Keratinocyte (primary cell): ENCODE measurements at places on chromosomes 2 and 18. TPM values are rescaled to one million over a fixed set of nuclear protein-coding genes. Genes with fewer than 3 reads are reported as not detected.

- no peak overlapping the region for H3K4me3 ChIP-seq
- no peak overlapping the region for H3K27ac ChIP-seq
Observed at GRCh38 chr2:21667638-21668037, 543.9 kb downstream of the TDRD15 start.

DNA sequence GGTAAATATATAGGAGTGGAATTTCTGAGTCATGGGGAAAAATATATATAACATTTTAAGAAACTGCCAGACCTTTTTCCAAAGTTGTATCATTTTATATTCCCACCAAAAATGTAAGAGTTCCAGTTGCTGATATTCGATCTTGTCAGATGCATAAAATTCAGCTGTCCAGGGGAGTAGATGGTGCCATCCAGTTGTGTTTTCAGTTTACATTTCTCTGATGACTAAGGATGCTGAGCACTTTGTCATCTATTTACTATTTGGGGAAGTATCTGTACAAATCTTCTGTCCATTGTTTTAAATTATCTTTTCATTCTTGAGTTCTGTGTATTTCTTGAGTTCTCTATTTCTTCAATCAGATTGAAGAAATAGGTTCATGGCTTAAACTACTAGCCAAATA, 126.1 kb downstream of the RTN4 start:
- DNase-seq: no peak
- H3K4me3 ChIP-seq: no peak overlapping the region
- H3K27me3 ChIP-seq: no peaks in the 10 kb centered on the region
- no peaks in the 10 kb centered on the region for H3K36me3 ChIP-seq
- peaks cover 11% of the 10 kb centered on the region for H3K4me1 ChIP-seq

DNA sequence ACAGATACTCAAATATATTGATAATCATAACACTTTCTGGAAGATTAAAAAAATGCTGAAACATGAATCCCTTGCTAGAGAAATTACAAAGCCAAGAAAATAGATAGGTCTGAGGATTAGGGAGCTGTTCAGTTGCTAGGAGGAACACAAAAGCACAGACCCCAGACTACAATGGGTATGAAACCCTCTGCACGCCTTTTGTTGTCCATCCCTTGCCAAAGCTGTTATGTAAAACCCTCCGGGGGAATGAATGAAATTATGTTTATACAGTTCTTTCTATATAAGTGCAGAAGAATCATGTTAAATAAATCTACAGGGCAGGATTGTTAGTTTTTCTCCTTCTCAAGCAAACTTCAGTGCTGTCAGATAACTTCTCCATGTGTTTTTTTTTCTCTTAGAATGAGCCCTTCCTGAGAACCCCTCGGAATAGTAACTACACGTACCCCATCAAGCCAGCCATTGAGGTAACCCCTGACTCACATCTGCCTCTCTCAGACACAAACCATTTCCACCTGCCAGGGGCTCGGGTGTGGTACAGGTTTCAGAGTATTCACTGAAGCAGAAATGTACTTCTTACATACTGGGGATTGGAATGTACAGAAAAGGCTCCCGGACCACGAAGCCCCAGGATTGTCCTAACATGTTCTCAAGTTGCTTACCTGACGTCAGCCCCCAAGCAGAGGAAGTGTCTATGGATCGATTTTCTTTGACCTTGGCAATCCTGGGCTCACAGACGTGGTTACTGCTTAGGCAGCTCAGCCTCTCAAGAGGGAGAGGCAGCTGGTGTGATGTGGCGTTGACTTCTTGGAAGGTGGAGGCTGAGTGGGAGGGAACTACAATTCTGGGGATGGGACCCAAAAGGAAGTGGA, 118.0 kb downstream of the PLB1 start:
- peak; percentile 94 for DNase-seq
- H3K36me3 ChIP-seq: no peaks in the 10 kb centered on the region

DNA sequence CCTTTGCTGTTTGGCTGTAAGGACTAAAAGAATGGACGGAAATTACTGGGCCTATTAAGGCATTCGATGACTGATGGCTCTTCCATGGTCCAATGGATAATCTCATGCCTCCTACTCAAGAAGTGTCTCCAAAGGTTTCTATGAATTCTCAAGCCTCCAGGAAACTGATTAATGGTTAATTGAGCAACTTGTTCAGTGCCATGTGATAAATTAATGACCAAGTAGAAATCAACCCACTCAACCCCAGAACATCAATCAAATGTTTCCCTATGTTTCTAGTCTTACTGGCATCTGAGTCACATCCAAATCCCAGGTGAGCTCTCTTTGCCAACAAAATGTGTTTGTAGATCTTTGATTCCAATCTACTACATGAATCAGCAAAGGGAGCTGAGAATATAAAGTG, 103.6 kb downstream of the NXPH2 start:
- peak; percentile 50 for DNase-seq
- no peaks in the 10 kb centered on the region for H3K4me1 ChIP-seq
- no peak overlapping the region for H3K4me3 ChIP-seq
- no peak overlapping the region for H3K27ac ChIP-seq
- no peaks in the 10 kb centered on the region for H3K27me3 ChIP-seq

- no peaks in the 10 kb centered on the region for H3K36me3 ChIP-seq
- no peak overlapping the region for H3K27ac ChIP-seq
- no peaks in the 10 kb centered on the region for H3K27me3 ChIP-seq
- no peaks in the 10 kb centered on the region for H3K4me1 ChIP-seq
- DNase-seq: no peak
Observed at GRCh38 chr2:189522435-189523151, 58.0 kb downstream of the SLC40A1 start.

GRCh38 chr2:230160112-230160660, 59.6 kb downstream of the SP110 start:
- no peaks in the 10 kb centered on the region for H3K27me3 ChIP-seq
- no peaks in the 10 kb centered on the region for H3K36me3 ChIP-seq
- H3K4me3 ChIP-seq: no peak overlapping the region

DNA sequence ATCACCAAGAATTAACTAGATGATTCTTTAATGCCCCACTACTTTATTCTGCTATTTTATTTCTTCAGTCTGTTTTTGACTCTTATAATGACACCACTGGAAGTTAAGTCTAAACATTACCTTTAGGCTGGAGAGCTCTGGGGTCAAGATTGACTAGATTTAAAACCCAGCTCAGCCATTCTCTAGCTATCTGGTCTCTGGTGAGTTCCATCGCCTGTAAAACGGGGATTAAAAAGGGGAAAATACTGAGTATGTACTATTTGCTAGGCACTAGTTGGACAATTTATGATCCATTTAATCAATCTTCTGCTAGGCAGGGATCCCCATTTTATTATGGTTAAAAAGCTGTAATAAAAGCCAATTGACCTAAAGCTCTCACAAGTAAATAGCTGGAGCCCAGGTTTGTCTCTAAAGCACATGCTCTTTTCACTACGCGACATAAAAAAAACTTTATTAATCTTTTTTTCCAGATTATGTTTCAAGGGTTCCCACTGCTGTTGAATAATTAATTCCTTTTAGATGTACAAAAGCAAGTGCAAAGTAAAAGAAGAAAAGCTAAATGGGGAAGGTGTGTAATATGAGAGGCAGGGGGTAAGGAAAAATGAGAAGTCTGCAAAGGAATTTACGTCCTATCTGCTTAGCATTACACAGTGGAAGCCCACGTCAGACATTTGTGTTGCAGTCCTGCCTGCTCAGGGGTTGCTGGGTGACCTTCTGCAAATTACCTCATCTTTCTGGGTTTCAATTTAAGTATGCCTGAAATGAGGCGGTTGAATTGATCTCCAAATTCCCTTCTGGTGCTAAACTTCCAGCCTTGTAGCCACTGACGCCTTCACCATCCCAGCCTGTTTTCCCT, 918 bp upstream of the NABP1 start:
- no peaks in the 10 kb centered on the region for H3K36me3 ChIP-seq
- peaks cover 14% of the 10 kb centered on the region for H3K4me1 ChIP-seq
- H3K27me3 ChIP-seq: no peaks in the 10 kb centered on the region
- H3K4me3 ChIP-seq: peak overlapping the region; percentile 76
- peak overlapping the region; percentile 96 for H3K27ac ChIP-seq

DNA sequence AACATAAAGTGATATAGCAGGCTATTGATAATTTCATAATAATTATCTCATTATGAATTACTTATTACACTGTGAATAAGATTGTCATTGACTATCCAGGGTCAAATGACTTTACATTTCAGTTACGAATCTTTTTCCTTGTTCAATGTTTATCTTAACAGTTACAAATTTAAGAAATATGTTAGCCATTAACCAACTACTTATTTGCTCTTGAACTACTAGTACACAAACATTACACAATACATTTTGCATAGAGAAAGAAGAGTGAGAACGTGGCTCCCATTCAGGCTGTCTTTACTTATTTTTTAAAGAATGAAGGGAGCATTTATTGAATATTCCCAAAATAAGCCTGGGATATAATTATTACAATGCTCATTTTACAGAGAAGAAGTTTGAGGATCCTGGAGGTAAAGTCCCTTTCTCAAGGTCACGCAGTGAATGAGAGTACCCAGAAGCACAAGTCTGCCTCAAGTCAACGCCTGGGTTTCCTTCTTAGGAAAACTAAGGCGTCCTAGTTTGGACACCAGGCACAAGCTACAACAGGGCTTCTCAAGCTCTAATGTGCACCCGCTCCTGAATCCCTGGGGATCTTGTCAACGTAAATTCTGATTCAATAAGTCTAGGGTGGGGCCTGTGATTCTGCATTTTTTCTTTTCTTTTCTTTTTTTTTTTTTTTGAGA, 164.2 kb downstream of the FIGN start:
- no peak for DNase-seq
- H3K4me1 ChIP-seq: no peaks in the 10 kb centered on the region
- no peaks in the 10 kb centered on the region for H3K27me3 ChIP-seq

GRCh38 chr2:192978395-192978794, 783.7 kb upstream of the TMEFF2 start:
- H3K4me1 ChIP-seq: no peaks in the 10 kb centered on the region
- no peaks in the 10 kb centered on the region for H3K36me3 ChIP-seq
- DNase-seq: no peak
- H3K27me3 ChIP-seq: no peaks in the 10 kb centered on the region
- no peak overlapping the region for H3K4me3 ChIP-seq

Gene SH3BP4
- polyA plus RNA-seq: 46.4 to 56.4 TPM (median 50.4 TPM) in 3 replicates

Gene TFPI
- 0.82 to 1.1 TPM (median 1.1 TPM) in 3 replicates for polyA plus RNA-seq

Gene ADD2
- 0.05 to 0.19 TPM in 2 of 3 replicates, not detected in the other for polyA plus RNA-seq

Gene NFATC1
- 0.27 to 1.4 TPM (median 0.77 TPM) in 3 replicates for polyA plus RNA-seq

Gene TMEM37
- 0.10 to 0.18 TPM (median 0.13 TPM) in 3 replicates for polyA plus RNA-seq

Gene SUCLG1
- polyA plus RNA-seq: 43.5 to 83.6 TPM (median 69.9 TPM) in 3 replicates
